ENCODE measurements at places on chromosomes 1 and 21. TPM values are rescaled to one million over a fixed set of nuclear protein-coding genes. Genes with fewer than 3 reads are reported as not detected.
A peak's percentile ranks its signal among the peaks of the same experiment; 100 is the strongest.

GRCh38 chr1:62508187-62508758, 71.4 kb downstream of the USP1 start:
- no peak for DNase-seq
- H3K27me3 ChIP-seq: no peaks in the 10 kb centered on the region
- no peaks in the 10 kb centered on the region for H3K4me1 ChIP-seq
- no peak overlapping the region for H3K27ac ChIP-seq

GRCh38 chr1:180057883-180058396, 96.7 kb upstream of the QSOX1 start:
- H3K27ac ChIP-seq: no peak overlapping the region
- H3K4me1 ChIP-seq: no peaks in the 10 kb centered on the region
- H3K36me3 ChIP-seq: peaks cover 61% of the 10 kb centered on the region
- H3K27me3 ChIP-seq: no peaks in the 10 kb centered on the region

GRCh38 chr1:229896861-229897260, 170.2 kb upstream of the GALNT2 start:
- DNase-seq: no peak
- no peak overlapping the region for H3K4me3 ChIP-seq
- H3K4me1 ChIP-seq: no peaks in the 10 kb centered on the region

GRCh38 chr1:224498574-224499170, 64.1 kb upstream of the WDR26 start:
- no peak overlapping the region for H3K4me3 ChIP-seq
- no peaks in the 10 kb centered on the region for H3K36me3 ChIP-seq
- H3K27ac ChIP-seq: peak overlapping the region; percentile 71
- DNase-seq: no peak
- no peaks in the 10 kb centered on the region for H3K27me3 ChIP-seq

GRCh38 chr1:11598461-11598860, 55.8 kb downstream of the FBXO2 start:
- no peaks in the 10 kb centered on the region for H3K27me3 ChIP-seq
- H3K4me3 ChIP-seq: no peak overlapping the region
- no peaks in the 10 kb centered on the region for H3K4me1 ChIP-seq
- no peaks in the 10 kb centered on the region for H3K36me3 ChIP-seq

DNA sequence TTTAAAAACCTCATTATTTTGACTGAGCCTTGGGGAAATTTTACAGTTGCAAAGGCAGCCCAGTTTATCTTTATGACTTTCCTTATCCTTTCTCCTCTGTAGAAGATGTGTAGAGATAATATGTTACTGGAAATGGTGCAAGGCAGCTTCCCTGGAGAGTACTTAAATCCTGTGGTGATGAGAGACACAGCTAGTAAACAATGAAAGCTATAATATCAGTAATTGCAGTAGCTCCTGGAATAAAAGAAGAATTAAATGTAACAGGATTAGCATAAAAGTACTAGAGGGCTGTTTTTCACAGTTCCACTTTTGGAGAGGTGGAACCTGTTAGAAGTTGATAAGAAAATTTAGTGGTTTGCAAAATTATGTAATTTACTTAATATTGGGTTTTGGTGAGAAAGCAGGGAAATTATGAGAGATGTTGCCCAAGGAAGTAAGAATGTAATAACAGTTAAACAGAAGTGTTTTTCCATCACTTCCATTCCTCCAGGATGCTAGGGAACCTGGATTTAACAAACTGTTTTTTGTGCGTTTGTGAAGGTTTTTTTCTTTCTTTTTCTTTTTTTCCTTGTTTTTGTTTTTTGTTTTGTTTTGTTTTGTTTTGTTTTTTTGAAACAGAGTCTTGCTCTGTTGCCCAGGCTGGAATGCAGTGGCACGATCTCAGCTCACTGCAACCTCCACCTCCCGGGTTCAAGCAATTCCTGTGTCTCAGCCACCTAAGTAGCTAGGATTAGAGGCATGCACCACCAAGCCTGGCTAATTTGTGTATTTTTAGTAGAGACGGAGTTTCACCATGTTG, 15.7 kb upstream of the EDEM3 start:
- H3K27ac ChIP-seq: no peak overlapping the region
- no peaks in the 10 kb centered on the region for H3K27me3 ChIP-seq
- H3K4me3 ChIP-seq: no peak overlapping the region
- no peaks in the 10 kb centered on the region for H3K36me3 ChIP-seq

- H3K4me3 ChIP-seq: no peak overlapping the region
- no peak for DNase-seq
- no peaks in the 10 kb centered on the region for H3K36me3 ChIP-seq
Measured at GRCh38 chr1:109924316-109924715, 13.7 kb downstream of the CSF1 start.

DNA sequence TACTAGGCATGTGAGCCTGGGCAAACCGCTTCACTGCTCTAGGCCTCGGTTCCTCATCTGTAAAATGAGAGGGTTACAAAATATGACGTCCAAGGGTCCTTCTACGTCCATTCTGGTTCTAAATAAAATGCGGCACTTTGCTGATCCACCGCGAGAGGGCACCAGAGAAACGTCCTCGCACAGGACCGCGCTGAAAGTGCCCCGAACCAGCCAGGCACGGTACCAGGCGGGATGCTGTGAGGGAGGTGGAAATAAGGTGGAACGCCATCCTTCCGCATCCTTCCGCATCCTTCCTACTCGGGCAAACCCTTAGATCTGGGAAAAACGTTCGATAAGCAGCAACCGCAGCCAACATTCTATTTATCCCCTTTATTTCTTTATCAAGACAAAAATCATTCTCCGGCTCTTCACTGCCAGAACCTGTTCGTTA, 60.3 kb upstream of the KRTAP19-8 start:
- H3K4me1 ChIP-seq: peaks cover 9% of the 10 kb centered on the region
- peaks cover 9% of the 10 kb centered on the region for H3K27me3 ChIP-seq
- H3K27ac ChIP-seq: no peak overlapping the region
- DNase-seq: peak; percentile 55
- H3K36me3 ChIP-seq: no peaks in the 10 kb centered on the region

DNA sequence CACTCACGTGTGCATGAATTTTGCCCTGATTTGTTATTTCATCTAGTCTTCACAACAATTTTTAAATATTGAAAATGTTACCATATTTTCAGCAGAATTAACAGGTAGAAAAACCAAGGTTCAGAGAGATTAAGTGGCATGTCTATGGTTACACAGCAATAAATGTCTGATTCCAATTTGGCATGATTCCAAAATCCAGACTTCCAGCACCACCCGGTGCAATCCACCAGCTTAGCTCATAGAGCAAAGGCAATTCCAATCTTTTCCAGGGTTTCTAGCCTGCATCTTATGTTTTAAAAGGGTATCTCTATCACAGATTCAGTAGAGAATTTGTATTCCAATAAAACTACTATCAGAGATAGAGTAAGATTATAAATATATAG, 161.8 kb downstream of the TPR start:
- H3K27me3 ChIP-seq: no peaks in the 10 kb centered on the region
- DNase-seq: no peak
- no peak overlapping the region for H3K4me3 ChIP-seq
- H3K36me3 ChIP-seq: no peaks in the 10 kb centered on the region
- no peak overlapping the region for H3K27ac ChIP-seq

DNA sequence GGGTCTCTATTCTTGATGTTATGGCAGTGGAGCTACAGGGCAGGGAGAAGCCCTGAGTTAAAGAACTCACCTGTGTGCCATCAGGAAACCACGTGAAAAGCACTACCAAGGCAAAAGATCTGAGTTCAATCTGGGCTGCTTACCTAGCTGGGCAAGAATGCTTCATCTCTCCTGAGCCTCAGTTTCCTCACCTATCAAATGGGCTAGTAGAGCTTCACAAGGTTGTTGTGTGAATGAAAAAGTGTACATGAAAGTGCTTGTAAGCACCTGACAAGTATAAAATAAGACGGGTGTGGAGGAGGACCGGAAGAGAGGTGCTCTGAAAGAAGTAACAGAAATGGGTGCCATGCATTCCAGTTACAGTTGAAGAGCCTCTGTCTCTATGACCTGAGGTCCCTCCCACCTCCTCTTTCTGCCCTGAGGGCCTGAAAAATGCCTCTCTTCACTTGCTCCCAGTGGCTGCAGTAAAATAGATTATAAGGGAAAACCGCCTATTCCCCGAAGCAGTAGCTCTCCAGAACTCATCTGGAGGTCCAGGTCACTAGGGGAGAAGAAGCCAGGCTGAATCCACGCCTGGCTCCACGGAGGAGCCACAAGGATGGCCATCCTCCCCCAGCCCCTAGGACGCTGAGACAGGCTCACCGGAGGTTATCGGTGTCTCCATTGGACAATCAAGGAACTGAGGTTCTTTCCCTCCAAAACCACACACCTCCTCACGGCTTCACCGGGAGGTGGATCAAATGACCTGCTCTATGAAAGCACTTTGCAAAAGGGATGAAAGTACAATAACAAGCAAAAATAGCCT, 1.4 kb downstream of the GPR161 start:
- peaks cover 19% of the 10 kb centered on the region for H3K27me3 ChIP-seq
- DNase-seq: no peak
- H3K4me1 ChIP-seq: peaks cover 19% of the 10 kb centered on the region
- H3K27ac ChIP-seq: no peak overlapping the region

GRCh38 chr1:32334864-32335534, 1.0 kb downstream of the MARCKSL1 start:
- peak overlapping the region; percentile 36 for H3K4me3 ChIP-seq
- peaks cover 40% of the 10 kb centered on the region for H3K36me3 ChIP-seq
- no peaks in the 10 kb centered on the region for H3K27me3 ChIP-seq
- H3K27ac ChIP-seq: no peak overlapping the region

DNA sequence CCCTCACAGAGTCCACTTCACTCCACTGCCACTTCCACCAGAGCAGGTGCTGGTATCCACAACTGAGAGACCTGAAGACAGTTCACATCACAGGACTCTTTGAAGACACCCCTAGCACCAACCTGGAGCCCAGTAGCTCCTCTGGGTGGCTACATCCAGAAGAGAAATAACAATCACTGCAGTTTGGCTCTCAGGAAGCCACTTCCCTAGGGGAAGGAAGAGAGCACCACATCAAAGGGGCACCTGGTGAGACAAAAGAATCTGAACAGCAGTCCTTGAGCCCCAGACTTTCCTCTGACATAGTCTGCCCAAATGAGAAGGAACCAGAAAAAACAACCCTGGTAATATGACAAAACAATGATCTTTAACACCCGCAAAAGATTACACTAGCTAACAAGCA, 113.2 kb downstream of the TENT5C start:
- no peak for DNase-seq
- no peak overlapping the region for H3K27ac ChIP-seq
- H3K27me3 ChIP-seq: no peaks in the 10 kb centered on the region
- no peaks in the 10 kb centered on the region for H3K36me3 ChIP-seq

DNA sequence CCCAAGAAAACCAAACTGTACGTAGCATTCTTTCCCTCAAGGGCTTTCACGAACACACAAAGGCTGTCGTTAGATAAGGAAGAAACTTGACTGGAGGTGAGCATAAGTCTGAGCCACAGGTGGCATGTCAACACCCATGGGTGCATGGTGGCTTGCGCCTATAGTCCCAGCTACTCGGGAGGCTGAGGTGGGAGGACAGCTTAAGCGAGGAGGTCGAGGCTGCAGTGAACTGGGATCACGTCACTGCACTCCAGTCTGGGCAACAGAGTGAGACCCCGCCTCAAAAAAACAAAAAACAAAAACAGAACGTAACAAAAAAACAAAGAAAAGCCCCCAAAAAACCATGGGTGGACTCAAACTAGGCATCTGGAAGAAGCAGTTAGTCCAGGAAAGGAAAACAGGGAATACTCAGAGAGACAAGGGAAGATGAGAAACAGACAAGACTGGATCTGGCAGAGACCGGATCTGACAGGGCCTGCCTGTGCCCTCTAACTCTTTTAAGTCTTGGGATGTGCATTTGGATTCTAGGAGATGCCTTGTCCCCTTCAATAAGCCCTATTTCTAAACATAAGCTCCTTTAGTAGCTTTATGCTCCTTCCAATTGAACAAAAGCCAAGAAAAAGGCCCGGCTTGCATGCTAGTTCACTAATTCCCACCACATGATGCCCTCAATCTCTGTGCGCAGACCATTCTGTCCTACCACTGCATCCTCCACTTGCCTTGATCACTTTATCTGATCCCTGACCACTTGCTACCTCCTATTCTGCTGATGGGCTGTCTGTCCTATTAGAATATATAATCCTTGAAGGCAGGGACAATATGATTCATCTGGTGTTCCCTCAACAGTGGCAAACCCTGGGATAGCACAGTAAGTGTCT, 73.8 kb downstream of the APP start:
- H3K27me3 ChIP-seq: no peaks in the 10 kb centered on the region
- no peak overlapping the region for H3K4me3 ChIP-seq
- H3K27ac ChIP-seq: no peak overlapping the region
- H3K36me3 ChIP-seq: no peaks in the 10 kb centered on the region
- H3K4me1 ChIP-seq: no peaks in the 10 kb centered on the region
- no peak for DNase-seq

- DNase-seq: no peak
- H3K27me3 ChIP-seq: no peaks in the 10 kb centered on the region
Measured at GRCh38 chr1:204524986-204525385, 8.8 kb downstream of the MDM4 start.

DNA sequence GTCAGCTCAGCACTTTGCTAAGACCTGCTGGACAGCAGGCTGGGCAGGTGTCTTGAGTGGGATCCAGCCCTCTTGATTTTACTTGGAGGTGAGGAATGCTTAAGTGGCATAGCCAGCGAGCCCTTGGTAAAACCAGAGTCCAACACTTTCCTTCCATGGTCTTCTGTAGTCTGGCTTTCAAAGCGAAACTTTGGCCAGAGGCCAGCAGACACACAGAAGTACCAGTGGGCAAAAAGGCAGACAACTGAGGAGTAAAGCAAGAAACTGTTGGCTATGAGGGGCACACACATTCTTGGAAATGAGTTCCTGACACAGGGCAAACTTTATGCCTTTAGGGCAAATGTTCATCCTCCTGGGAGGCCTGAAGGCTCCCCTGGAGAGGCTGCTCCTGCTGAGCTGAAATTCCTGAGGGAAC, 281.0 kb upstream of the POU3F1 start:
- no peaks in the 10 kb centered on the region for H3K27me3 ChIP-seq
- DNase-seq: no peak
- no peaks in the 10 kb centered on the region for H3K36me3 ChIP-seq
- H3K4me3 ChIP-seq: no peak overlapping the region
- H3K27ac ChIP-seq: no peak overlapping the region

- no peak overlapping the region for H3K4me3 ChIP-seq
- H3K27me3 ChIP-seq: no peaks in the 10 kb centered on the region
- H3K4me1 ChIP-seq: no peaks in the 10 kb centered on the region
- no peak for DNase-seq
Measured at GRCh38 chr1:29563571-29563970, 327.2 kb downstream of the PTPRU start.

GRCh38 chr1:27572679-27573426, 31.1 kb downstream of the AHDC1 start:
- no peaks in the 10 kb centered on the region for H3K36me3 ChIP-seq
- H3K4me1 ChIP-seq: peaks cover 55% of the 10 kb centered on the region
- no peaks in the 10 kb centered on the region for H3K27me3 ChIP-seq
- H3K27ac ChIP-seq: no peak overlapping the region
- no peak for DNase-seq

- no peak for DNase-seq
- peaks cover 17% of the 10 kb centered on the region for H3K4me1 ChIP-seq
- H3K4me3 ChIP-seq: no peak overlapping the region
- no peaks in the 10 kb centered on the region for H3K27me3 ChIP-seq
- H3K36me3 ChIP-seq: no peaks in the 10 kb centered on the region
Measured at GRCh38 chr1:31648641-31649357, 4.1 kb upstream of the PEF1 start.

Gene GNAT2
- not detected for total RNA-seq

Gene DEPDC1
- total RNA-seq: not detected

Gene SLAMF6
- total RNA-seq: 66.7 TPM

Gene UQCRH
- 120 TPM for total RNA-seq

Gene SH3BGR
- total RNA-seq: not detected

Gene VWA5B1
- total RNA-seq: not detected

Gene G0S2
- total RNA-seq: 132 TPM

Gene TNNI3K
- not detected for total RNA-seq

Gene WDTC1
- 82.0 TPM for total RNA-seq

Gene OR2L8
- total RNA-seq: not detected

Gene LMOD1
- total RNA-seq: not detected

Gene TNNT2
- not detected for total RNA-seq

Gene HSD3B1
- total RNA-seq: not detected

All from natural killer cell (primary cell).